LHCN-M2 (cell line): ENCODE measurements at places on chromosomes 16 and 17. TPM values are rescaled to one million over a fixed set of nuclear protein-coding genes. Genes with fewer than 3 reads are reported as not detected.

Gene PYY
- not detected in 2 replicates for total RNA-seq

Gene SYT17
- 0.45 TPM in 1 of 2 replicates, not detected in the other for total RNA-seq

Gene PERCC1
- not detected in 2 replicates for total RNA-seq

Gene TBC1D3B
- 1.4 TPM in 1 of 2 replicates, not detected in the other for total RNA-seq

Gene ZP2
- not detected in 2 replicates for total RNA-seq

Gene KRTAP1-1
- not detected in 2 replicates for total RNA-seq

Gene TMC8
- not detected in 2 replicates for total RNA-seq

Gene TNK1
- 0.06 TPM in 1 of 2 replicates, not detected in the other for total RNA-seq

Gene CES1
- not detected in 2 replicates for total RNA-seq

Gene ZKSCAN2
- 2.8 and 4.1 TPM in 2 replicates for total RNA-seq

Gene CD300LF
- total RNA-seq = not detected in 2 replicates

Gene TMEM235
- total RNA-seq = not detected in 2 replicates

Gene STAC2
- 0.11 TPM in 1 of 2 replicates, not detected in the other for total RNA-seq

Gene P4HB
- total RNA-seq = 1,598 and 3,461 TPM in 2 replicates

Gene ZSCAN10
- total RNA-seq = not detected in 2 replicates

Gene SLC4A1
- total RNA-seq = not detected in 2 replicates

Gene DHRS7C
- total RNA-seq = not detected in 2 replicates

Gene SHBG
- total RNA-seq = 0.23 TPM in 1 of 2 replicates, not detected in the other

Gene ZPBP2
- total RNA-seq = not detected in 2 replicates

Gene CDK3
- 2.9 and 3.8 TPM in 2 replicates for total RNA-seq
